ENCODE measurements at places on chromosomes 4 and X.
A peak's percentile ranks its signal among the peaks of the same experiment; 100 is the strongest.

DNA sequence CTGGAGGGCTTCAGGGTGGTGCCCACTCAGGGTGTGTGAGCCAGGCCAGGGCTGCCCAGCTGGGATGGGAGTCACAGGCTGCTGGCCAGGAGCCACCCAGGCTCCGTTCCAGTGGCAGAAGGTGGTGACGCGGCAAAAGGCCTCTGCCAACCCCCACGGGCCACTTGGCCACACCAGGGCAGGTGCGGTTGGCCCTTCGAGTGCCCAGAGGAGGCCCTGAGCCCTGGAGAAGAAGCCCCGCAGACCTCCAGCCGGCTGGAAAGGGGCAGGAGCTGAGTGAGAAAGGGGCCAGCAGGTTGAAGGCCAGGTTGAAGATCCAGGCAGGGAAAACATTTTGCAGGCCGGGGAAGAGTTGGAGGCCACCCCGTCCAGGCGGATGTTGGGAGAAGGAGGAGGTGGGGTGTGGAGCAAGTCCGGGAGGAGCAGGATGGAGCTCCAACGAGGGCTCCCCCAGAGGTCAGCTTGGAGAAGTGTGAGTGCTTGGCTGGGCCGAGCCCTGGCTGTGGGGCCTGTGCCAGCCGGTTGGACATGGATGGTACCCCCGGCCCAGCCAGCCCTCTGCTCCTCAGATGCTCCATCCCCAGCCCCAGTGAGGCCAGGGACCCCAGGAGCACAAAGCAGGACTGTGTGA, 2.8 kb upstream of the CPLX1 start:
- DNase-seq = no peak

GRCh38 chr4:39621582-39621981, 17.1 kb downstream of the SMIM14 start:
- DNase-seq = no peak

GRCh38 chr4:6032249-6033244, 14.3 kb upstream of the C4orf50 start:
- DNase-seq = peak; percentile 91

GRCh38 chrX:120213438-120214265, 37.0 kb upstream of the ZBTB33 start:
- DNase-seq = peak; percentile 64

DNA sequence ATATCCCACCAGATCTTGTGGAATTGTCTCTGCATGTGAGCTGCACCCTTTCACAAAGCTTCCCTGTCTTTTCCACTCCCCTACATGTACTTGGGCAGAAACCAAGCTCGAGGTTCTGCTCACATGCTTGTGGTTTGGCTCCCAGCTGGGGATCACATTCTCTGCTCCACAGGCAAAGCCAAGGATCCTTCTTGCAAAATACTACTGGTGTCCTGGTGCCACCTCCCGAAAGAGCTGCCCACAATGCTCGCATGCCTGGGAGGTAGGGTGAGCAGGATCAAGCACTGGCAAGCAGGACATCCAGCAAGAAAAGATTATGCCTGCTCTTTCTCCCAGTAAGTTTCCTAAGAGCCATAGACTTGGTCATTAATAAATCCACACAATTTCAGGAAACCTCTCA, 45.1 kb upstream of the PPARGC1A start:
- DNase-seq = no peak

DNA sequence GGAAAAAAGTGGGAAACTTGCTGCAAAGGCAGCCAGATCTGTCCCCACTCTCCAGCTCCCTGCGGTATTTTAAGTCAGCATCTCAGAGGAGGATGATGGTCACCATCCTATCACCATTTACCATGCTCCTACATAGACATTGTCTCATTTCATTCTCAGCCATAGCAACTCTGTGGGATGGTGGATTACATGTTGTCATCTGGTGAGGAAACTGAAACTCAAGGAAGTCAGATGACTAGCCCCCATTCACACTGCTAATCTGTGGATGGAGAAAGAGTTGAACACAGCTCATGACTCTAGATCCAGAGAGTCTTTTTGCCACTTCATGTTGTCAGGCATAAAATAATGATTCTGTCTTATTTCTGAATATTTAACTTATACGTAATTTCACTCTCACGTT, 323.5 kb downstream of the PTTG2 start:
- DNase-seq = no peak

- DNase-seq = no peak
These were observed 51.3 kb downstream of the ATP11C start for GRCh38 chrX:139881572-139881971.

GRCh38 chr4:42048394-42048793, 58.1 kb downstream of the SLC30A9 start:
- DNase-seq = no peak

GRCh38 chr4:78372355-78372988, 179.1 kb upstream of the ANXA3 start:
- DNase-seq = no peak

DNA sequence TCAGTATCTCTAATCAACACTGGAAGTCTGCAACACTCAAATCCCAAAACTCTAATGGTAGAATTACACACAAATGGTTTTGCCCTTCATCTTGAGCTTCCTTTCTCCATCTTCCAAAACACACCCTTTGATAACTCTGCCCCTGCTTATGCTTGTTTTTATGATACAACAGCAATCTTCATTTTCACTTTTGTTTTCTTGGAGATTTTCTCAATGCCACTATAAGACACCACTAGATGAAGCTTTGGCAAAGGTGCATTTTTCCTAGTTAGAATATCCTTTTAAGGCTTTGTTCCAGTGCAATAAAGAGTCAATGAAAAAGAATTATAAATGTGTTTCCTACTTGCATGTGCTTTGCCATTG, 472.4 kb upstream of the NWD2 start:
- no peak for DNase-seq

- peak; percentile 89 for DNase-seq
These were observed at the start of gene CD38 for GRCh38 chr4:15778289-15779241. Gene CD38 (plus strand): TSS chr4:15778328. CDS start chr4:15778415, 87 bp downstream.

DNA sequence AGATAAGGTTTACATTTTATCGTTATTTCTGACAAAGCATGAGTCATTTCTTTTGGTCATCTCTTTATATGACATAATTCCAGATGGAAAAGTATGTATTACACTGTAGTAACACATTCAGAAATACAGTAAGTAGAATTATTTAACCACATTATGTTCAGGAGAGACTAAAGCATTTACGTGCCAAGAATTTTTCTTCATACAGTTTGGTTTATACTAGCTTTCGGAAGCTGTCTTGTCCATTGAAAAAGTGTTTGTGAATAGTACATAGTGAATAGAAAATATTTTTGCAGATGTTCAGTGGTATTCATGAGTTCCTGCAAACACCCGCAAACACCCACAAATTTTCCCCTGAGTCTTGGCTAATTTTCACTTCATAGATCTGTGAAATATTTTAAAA, 1033.0 kb upstream of the INTU start:
- DNase-seq = no peak

- no peak for DNase-seq
These were observed 93.4 kb downstream of the RS1 start for GRCh38 chrX:18578546-18578945.

DNA sequence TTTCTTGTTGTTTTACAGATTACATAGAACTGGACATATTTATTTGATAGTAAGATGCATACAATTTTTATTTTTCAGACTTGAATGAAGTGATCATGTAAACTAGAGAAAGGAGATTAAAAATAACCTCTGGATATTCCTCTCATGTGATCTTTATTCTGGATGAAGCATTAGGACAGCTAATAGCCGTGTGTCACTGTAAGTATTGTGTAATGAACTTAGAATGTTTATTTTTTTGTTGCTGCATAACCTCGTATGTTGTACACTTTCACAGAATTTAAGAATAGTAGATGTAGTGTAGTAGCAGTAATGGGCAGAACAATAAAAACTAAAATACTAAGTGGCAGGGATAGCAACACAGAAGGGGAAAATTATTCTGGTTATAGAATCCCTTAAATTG, 2094.5 kb upstream of the TENM3 start:
- DNase-seq = no peak

- DNase-seq = no peak
These were observed 70.5 kb downstream of the SEC24D start for GRCh38 chr4:118765399-118765798.

DNA sequence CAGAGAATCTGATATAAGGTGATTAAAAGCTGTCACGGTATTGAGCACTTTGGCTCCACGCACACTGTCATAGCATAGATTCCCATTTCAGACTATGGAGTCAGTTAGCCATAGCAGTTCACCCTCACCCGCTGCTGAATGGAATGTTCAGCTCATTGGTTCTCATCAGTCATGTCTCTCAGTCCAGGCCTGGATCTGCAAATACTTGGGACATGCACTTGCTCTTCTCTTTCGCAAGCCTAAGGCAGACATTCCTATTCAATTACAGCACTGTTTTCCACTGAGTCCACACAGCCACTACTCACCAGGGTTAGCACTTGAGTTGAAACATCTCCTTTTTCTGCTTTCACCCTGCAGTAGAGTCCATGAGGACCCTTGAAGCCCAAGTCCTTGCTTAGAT, 30.6 kb upstream of the SCML1 start:
- no peak for DNase-seq

GRCh38 chr4:144739511-144740033, 93.6 kb downstream of the HHIP start:
- DNase-seq = no peak
